Activated T-cell treated with anti-CD3 and anti-CD28 coated beads, Interleukin-2, amount 50 U/mL, for 4 hours (primary cell): ENCODE measurements at places on chromosomes 13 and 19. TPM values are rescaled to one million over a fixed set of nuclear protein-coding genes. Genes with fewer than 3 reads are reported as not detected.

GRCh38 chr19:44642377-44642776 lies 1.3 kb upstream of the PVR start:
- no peak for DNase-seq

DNA sequence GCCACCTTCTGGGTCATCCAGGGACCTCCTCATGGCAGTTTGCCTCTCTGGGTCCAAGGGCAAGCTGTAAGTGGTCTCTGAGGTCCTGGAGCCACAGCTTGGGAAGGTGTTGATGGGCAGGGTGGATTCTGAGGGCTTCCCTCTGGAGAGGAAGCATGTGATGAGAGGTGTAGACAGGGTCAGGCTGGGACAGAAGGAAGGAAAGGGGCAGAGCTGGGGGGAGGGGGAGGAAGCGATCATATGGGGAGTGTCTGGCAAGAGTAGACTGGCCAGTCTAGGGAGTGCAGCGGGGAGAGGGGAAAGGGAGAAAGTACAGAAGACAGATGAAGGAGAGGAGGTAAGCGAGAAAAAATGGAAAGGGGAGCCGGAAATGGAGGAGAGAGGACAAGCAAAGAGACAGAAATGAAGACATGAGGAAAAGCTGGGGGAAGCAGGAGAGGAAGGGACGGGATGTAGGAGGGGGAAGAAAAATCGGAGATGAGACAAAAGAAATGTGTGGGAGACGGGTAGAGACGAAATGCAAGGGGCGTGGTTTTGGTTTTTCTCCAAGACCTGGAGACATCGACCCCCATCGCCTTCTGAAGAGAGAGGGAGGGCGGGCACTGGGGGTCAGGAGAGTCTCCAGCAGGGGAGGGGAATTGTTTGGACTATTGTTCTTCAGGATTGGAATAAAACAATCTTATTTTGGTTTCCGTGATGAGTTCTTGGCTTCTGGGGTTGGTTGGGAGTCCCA lies 26.6 kb downstream of the ZSWIM9 start:
- no peak for DNase-seq

Gene C19orf53
- 158 TPM for total RNA-seq

Gene ATP1A3
- total RNA-seq: 3.7 TPM

Gene BRCA2
- total RNA-seq: 8.6 TPM

Gene SCN1B
- total RNA-seq: 1.1 TPM

Gene RFPL4AL1
- total RNA-seq: not detected

- DNase-seq: peak; percentile 77
Measured at GRCh38 chr19:7868671-7869452, 5.3 kb downstream of the PRR36 start.

GRCh38 chr13:44188257-44188656 lies 185.4 kb upstream of the SERP2 start:
- DNase-seq: no peak

DNA sequence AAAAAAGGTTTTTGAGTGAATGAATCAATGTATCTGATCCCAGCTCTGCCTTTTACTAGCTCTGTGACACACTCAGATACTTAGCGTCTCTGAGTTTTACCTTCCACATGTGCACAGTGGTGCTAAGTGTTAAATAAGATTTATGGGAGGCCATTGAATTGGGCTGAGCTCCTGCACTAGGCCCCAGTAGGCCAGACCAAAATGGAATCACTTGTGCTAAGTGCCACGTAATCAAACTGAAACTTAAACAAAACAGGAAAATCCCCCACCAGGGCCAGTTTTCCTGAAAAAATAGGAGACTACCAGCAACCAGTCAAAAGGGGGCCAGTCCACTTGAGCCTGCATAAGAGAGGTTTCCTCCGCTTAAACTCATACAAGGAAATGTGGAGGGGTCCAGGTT lies 40.9 kb downstream of the GJA3 start:
- no peak for DNase-seq

DNA sequence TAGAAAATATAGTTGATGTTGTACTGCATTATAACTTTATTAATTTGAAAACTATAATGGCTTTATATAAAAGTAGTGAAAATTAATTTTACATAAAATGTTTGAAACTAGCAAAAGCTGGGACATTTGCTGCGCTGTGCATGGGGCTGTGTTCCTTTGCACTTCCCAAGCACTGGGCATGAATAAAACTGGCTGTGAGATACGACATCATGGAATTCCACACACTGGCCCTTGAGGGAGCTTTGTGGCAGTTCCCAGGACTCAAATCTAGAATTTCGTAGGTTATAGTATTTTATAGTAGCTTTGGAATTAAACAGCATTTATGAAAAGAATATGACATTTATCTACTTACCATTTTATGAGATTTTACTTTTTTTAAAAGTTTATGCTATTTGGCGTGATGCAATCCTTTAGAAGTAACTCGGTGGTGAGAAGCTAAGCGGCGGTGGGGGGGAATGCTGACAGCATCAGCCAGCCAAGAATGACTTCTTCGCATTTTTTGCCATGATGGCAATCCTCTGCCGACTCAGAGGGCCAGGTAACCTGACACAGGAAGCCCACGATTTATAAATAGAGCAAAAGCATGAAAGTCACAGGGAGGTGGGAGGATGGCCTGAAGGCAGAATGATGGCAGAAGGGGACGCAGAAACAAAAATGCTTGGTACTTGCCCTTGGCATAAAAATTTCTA lies 553.5 kb downstream of the MYO16 start:
- DNase-seq: no peak

- DNase-seq: no peak
Measured at GRCh38 chr13:97124915-97125809, 97.0 kb upstream of the MBNL2 start.

Gene ATP8B3
- total RNA-seq: 0.66 TPM

Gene TMPRSS9
- total RNA-seq: not detected

Gene SLC10A2
- total RNA-seq: not detected

DNA sequence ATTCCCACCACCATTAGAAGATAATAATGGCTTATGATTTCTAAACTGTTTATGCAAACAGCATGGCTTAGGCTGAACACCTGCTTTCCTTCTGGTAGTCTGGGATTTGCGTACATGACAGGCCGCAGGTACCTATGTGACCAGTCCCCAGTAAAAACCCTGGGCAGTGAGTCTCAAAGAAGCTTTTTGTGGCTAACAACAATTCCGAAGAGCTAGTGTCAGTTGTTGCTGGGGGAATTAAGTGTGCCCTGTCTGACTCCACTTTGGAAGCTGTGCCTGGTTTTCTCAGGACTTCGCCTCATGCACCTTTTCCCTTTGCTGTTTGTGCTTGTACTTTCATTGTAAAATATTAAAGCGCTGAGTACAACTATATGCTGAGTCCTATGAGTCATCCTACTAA lies 250.2 kb upstream of the MIR17HG start:
- DNase-seq: no peak

GRCh38 chr13:33472446-33472845 lies 186.9 kb upstream of the STARD13 start:
- no peak for DNase-seq

Gene SYNGR4
- not detected for total RNA-seq

DNA sequence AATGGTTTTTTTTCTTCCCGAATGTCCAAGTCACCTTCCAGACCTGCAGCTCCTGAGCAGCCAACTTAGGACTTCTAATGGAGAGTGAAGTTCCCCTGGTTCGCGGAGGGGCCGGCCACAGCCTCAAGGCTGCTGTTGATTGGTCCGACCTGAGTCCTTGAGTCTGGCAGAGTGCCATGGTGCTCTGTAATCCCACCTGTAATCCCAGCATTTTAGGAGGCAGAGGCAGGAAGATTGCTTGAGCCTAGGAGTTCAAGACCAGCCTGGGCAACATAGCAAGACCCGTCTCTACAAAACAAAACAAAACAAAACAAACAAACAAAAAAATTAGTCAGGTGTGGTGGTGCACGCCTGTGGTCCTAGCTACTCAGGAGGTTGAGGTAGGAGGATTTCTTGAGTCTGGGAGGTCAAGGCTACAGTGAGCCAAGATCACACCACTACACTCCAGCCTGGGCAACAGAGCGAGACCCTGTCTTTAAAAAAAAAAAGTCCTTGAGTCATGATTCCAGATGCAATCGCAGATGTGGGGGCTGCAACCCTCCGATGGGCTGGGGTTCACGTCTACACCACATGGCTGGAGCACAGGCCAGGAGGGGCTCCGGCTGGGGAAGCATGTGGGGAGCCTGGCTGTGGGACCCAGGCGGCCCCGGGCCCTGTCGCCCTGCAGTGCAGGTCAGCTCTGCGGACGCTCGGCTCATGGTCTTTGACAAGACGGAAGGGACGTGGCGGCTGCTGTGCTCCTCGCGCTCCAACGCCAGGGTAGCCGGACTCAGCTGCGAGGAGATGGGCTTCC lies 17.7 kb downstream of the HPN start:
- DNase-seq: no peak

DNA sequence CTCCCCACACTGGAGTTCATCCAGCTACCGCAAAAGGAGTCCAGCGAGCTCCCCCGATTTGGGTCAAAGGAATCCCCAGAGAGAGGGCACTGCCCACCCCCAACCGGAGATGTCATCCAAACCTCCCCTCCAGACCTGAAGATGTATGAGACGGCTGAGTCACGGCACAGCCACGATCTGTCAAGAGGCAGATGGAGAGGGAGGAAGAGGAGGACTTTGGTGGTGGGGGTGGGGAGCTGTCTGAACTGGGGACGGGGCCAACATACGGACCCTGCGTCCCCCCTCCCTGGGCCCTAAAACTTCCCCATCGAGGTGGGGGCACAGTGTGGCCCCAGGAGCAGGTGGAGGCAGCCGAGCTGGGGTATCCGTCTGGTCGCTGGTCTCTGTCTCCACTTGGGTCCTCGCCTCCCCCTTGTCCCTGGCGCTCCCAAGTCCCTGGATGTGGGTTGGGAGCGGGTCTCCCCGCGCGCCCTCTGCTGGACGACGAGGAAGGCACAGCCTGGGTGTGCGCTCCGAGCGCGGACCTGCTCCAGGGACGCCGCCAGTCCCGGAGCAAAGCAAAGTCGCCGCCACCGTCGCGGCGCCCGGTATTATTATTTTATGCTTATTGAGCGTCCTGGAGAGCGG lies 3.8 kb downstream of the PDE4A start:
- peak; percentile 61 for DNase-seq

Gene SLC25A42
- total RNA-seq: 8.9 TPM

- DNase-seq: no peak
Measured at GRCh38 chr19:18742324-18742723, 48.8 kb downstream of the COMP start.

Gene C19orf67
- total RNA-seq: 0.48 TPM

Gene BORA
- total RNA-seq: 11.1 TPM

GRCh38 chr19:55553217-55554182 lies 8.2 kb upstream of the SBK3 start:
- no peak for DNase-seq

- no peak for DNase-seq
Measured at GRCh38 chr13:111259058-111259457, 61.4 kb upstream of the TEX29 start.

GRCh38 chr13:60074397-60074796 lies 89.3 kb downstream of the DIAPH3 start:
- DNase-seq: no peak

- no peak for DNase-seq
Measured at GRCh38 chr13:43657485-43657884, 129.3 kb downstream of the ENOX1 start.

GRCh38 chr19:9565900-9566705 lies 18.2 kb downstream of the ZNF121 start:
- no peak for DNase-seq

Gene CYTH2
- total RNA-seq: 31.5 TPM

GRCh38 chr19:16325641-16326400 lies 1.2 kb downstream of the KLF2 start:
- DNase-seq: peak; percentile 28

DNA sequence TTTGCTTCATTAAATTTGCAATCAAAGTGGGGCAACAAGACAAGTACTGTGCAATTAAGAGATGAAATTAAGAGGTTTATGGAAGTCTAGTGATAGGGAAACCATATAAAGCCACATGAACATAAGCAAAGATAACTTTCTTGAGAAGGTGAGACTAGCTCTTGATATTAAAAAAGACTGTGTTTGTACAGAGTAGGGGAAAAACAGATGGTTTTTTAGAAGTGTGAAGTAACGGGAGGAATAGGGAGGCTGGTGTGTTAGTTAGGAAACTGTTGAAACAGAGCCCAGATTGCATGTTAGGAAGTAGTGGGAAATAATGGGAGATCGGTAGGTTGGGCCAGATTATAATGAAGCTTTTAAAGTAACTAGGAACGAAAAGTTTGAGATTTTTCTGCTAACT lies 149.8 kb upstream of the FREM2 start:
- no peak for DNase-seq

Gene CYP4F8
- not detected for total RNA-seq

DNA sequence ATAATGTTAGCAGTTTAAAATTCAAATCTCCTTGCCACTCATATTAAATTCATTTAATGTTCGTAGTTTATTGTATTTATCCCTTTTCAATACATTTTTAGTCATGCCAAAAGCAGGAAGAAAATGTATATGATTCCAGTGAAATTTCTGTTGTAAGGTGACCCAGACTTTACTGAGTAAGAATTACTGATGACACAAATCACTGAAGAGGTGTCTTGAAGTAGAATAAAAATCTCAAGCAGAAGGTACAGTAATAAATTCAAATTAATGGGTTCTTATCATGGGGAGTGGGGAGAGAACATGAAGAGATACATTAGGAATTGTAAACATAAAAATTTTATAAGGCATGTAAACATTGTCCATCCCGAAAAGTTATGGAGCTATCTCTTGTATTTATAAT lies 19.9 kb downstream of the STARD13 start:
- DNase-seq: no peak

DNA sequence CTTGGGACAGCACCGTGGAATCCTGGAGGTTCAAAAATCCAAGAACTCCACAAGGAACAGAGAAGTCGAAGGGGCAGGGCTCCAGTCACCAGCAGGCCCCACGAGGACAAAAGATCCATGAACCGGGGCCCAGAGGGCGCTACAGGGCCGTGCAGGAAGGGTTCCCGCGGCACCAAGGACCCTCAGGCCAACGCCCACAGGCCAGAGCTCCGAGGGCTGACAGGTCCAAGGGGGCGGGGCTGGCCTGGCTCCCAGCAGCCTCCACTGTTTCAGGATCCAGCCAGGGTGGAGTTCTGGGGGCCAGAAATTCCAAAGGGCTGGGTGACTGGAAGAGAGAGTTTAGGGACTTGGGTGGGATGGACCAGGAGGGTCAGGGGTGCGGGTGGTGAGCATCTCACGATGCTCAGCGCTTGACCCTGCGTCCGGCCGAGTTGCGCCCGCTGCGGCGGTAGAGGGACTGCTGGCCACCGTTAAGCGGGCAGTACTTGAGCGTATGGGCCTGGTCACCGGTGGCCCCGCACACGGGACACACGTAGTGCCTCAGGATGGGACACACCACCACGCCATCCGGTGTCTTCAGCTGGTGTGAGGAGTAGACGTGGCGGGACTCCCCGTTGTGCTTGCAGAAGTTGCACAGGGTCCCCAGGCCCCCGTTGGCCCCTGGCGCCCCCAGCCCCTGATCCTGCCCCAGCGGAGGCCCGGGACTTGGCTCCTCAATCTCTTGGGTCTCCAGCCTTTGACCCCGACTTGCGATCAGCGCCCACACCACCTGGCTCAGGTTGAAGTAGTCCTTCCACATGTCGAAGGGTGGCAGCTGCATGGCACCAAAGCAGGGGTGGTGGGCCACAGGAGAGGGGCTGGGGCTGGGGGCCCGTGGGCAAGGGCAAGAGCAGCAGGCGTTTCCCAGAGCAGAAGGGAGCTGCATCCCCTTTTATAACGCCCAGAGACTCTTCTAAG lies at the start of gene NANOS2:
TSS of gene NANOS2 (minus strand) at position 905 of the 957 bp plus-strand sequence. CDS start at position 820, 85 bp downstream.
- DNase-seq: no peak
